NCI-H2171 treated with DMSO at 0.1 percent for 48 hours (cell line): ENCODE measurements at places on chromosomes 4 and X.

- no peak for DNase-seq
Observed at GRCh38 chr4:60657807-60658206, 542.3 kb upstream of the ADGRL3 start.

- peak; percentile 13 for DNase-seq
Observed at GRCh38 chr4:1794809-1795298, 1.8 kb downstream of the FGFR3 start.

DNA sequence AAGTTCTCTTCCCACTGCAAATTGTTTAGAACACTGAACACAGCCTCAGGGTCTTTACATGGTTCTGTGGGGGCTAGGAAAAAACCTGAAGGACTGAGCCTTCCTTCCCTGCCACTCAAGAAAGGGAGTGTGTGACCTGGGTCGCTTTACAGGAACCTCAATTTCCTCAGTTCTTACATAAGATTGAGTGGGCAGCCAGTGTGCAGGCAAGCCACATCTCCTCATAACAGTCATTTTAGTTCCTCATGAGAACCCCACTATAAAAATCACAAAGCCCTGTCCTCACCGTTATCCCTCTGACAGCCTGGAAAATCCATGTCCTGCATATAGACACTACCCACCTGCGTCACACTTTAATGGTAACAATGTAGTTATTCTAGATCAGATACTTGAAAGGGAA is 2.1 kb upstream of the ETDC start:
- no peak for DNase-seq

- DNase-seq: no peak
Observed at GRCh38 chr4:110132816-110133719, 65.3 kb downstream of the ELOVL6 start.

- DNase-seq: no peak
Observed at GRCh38 chr4:25252230-25253070, 18.6 kb downstream of the PI4K2B start.

GRCh38 chrX:48559636-48560035 is 14.6 kb upstream of the RBM3 start:
- DNase-seq: no peak

DNA sequence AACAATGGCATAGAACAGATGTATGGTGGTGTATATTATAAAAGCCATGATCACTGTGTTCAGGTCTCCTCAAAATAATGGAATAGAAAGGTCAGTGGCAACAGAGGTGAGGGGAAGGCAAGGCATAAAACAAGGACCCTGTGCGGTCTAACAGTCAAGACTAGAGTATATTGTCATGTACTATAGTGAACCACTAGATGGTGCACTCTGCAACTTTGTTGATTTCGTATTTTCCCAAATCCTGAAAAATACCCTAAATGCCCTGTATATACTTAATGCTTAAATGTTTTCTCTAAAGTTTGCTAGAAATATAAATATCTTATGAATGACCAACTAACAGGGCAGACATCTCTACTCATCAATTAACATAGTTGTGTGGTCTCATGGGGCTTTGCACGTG is 453.0 kb downstream of the PCDH11X start:
- peak; percentile 1 for DNase-seq

GRCh38 chr4:146029147-146029546 is 90.5 kb upstream of the ZNF827 start:
- no peak for DNase-seq

- peak; percentile 5 for DNase-seq
Observed at GRCh38 chr4:4386736-4387392, at the start of gene NSG1. TSS of gene NSG1 (plus strand) at chr4:4387102. CDS start at chr4:4387630, 528 bp downstream.
